Ovary (tissue), 10 donors: ENCODE measurements at places on chromosomes 11 and 22. TPM values are rescaled to one million over a fixed set of nuclear protein-coding genes. Genes with fewer than 3 reads are reported as not detected.

The SSTR3 gene
- total RNA-seq, result 4.9 TPM

The CRYBA4 gene
- total RNA-seq, result not detected

The OR52A1 gene
- total RNA-seq, result not detected

The FREY1 gene
- 0.66 TPM for total RNA-seq

The BEST1 gene
- 6.1 TPM for total RNA-seq

The C11orf42 gene
- not detected for total RNA-seq

The SCGB2A2 gene
- total RNA-seq, result not detected
